ENCODE measurements at places on chromosomes 2 and 18.

DNA sequence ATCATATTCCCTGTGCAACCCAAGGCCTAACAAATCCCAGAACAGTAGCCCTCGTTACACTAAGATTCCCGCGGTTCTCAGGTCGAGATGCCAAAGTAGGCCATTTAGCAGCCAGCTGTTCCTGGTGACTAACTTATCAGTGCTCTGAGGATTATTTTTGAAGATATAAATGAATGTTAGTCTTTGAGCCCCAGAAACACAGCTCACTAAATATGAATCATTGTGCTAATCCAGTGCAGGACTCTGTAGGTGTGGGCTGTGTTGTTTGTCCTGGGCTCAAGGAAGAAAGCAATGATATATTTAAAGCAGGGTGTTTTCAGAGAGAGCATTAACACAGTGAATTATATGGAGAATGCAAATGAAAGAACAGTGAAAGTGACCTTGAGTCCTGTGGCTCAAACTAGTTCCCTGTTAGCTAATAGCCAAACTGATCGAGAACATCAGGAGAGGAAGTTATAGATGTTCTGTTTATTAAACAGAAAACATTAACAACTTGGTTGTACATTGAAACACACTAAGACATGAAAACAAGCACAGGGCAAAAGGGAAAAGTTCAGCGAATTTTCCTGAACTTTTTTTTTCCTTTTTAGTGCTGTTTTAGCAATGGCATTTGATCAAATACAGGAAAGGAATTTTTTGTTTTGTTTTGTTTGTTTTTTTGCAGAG lies 228.3 kb downstream of the RNF152 start:
- no peak for DNase-seq

DNA sequence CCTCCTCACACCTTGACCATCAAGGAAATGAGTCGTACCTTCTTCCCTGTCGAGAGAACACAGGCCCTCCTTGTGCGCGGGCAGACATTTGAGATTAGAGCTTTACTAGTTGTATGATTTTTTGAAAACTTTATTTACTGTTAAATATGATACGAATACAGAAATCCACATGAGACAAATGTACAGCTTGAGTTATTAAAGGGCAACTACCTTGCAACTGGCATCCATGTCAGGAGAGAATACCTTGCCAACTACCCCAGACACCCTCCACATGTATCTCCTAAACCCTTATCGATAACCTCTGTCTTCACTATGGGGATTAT lies 28.3 kb downstream of the KLHL23 start:
- no peak for DNase-seq

GRCh38 chr2:241654551-241654950 lies 17.1 kb downstream of the ATG4B start:
- no peak for DNase-seq

DNA sequence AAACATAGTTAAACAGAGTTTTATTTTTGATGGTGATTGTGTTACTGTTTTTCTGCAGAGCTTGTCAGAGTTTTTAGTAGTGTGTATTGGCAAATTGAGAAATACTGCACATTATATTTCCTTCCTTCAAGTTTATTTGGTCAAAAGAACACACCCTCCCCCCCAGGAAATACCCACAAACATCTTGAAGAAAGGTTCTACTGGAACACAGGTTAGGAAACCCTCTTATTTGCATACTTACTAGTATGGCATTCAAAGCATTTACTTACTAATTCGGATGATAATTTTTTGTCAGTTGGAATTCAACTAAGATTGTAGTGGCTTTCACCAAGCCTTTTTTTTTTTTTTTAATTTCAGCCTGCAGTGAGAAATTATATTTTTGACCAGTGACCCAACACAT lies 9.1 kb downstream of the CAB39 start:
- DNase-seq, result no peak

DNA sequence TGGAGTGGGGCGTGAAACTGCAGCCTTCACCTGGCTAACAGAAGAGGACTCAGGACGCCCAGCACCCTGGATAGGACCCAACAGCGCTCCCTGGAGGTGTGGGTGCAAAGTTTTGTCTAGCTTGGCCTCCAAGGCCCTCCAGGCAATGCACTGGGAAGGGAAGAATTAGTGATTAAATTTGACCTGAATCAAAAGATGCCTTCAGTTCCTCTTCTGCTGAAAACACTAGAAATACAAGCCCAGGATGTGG lies 779 bp upstream of the TRIB2 start:
- peak; percentile 88 for DNase-seq

DNA sequence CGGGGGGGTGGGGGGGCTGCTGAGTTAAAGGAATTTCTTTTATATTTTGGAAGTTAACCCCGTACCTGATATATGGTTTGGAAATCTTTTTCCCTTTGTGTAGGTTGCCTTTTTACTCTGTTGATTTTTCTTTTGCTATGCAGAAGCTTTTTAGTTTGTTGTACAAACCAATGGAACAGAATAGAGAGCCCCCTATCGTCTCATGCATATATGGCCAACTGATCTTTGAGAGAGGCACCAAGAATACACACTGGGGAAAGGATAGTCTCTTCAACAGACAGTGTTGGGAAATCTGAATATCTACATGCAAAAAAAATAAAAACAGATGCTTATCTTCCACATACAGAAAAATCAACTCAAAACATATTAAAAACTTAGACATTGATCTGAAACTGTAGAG lies 647.8 kb upstream of the KLHL29 start:
- no peak for DNase-seq

DNA sequence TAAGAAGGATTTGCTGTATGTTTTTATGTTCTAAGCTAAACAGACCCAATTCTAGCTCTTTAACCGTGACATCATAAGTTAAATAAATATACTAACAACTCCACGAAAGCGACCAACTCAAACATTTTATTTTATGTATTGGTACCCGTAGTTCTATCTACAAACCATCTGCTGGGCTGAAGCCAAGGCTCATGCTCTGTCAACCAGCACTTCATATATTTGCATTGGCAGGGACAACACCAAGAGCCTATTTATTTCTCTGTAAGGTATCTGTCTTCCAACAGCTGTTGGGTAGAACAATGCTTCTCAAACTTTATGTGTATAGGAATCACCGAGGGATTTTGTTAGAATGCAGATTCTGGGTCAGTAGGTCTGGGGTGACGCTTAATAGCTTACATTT lies 64.5 kb downstream of the PID1 start:
- no peak for DNase-seq

- DNase-seq, result no peak
Measured at GRCh38 chr2:36664696-36665076, 31.8 kb upstream of the VIT start.

DNA sequence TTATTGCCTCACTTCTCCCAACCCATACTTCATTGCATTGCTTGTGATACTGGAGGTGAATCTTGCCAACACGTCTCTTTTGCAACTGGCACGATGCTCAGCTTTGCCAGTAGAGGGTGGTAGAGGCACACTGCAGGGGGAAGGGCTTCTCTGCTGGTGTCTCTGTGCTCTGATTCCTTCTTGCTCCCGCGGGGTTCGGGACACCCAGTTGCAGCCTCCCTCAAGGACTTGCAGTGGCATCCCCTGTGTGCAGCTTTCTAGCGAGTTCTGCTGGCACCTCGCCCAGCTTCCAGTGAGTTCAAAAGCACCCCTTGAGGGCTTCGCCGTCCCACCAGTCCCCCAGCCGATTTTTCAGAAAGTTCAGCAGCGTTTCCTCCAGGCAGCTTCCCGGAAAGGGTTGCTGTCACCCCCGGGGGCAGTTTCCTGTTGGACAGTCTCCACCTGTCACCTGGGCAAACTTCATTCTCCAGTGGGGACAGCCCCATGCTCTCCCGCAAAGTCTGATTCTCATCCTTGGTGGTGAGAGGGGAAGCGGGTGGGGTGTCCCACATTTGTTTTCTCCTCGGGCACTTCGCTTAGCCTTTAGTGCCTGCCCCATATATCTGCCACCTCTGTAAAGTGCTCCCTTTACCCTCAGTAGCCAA lies 35.4 kb upstream of the EN1 start:
- DNase-seq, result peak; percentile 61

GRCh38 chr2:221775096-221775495 lies 203.0 kb upstream of the EPHA4 start:
- DNase-seq, result no peak

DNA sequence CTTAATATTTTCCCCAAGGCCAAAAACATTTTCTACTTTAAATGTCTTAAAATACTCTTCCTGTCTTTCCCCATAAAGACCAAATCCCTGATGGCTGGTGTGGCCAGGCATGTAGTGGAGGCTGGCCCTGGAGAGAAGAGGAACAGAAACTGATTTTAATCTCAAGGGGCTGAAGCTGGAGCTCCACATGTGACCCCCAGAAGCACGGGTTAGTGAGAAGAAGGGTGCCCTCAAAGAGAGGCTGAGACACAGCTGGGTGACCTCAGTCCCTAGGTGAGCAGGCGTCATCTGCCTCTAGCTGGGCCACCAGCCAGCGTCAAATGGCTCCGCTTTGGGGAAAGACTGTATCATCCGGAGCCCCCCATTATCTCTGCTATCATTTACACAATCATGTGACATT lies 19.3 kb upstream of the TMEM18 start:
- no peak for DNase-seq

- DNase-seq, result no peak
Measured at GRCh38 chr2:119782308-119783027, 22.7 kb downstream of the PTPN4 start.

DNA sequence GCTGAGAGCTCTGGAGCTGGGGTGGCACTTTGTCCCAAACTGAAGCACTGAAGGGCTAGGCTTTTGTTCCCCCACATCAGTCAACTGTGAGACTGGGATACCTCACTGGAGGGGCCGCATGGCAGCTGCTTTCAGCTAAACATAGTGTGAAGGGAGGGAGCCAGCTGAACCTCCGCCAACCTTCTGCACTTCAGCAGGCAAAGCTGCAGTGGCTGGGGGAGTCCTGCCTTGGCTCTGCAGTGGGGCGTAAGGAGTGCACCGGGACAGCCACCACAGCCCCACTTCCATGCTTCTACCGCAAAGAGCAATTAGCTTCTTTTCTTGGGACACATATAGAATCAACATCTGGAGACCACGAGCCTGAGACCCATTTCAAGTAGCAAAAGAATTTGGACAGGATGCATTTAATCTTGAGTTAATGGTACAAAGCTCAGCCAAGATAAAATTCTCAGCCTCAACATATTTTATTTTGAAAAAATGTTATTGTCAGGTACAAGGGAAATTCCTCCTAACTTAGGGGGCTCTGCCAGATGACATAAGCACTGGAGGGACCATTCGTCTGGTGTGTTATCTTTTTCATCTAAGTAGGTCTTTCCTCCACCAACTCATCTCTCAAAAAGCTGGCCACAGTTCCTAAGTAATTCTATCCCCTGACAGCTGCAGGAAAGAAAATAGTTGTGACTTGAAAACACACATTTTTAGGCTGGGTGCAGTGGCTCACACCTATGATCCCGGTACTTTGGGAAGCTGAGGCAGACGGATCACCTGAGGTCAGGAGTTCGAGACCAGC lies 25.6 kb upstream of the MYCN start:
- no peak for DNase-seq

DNA sequence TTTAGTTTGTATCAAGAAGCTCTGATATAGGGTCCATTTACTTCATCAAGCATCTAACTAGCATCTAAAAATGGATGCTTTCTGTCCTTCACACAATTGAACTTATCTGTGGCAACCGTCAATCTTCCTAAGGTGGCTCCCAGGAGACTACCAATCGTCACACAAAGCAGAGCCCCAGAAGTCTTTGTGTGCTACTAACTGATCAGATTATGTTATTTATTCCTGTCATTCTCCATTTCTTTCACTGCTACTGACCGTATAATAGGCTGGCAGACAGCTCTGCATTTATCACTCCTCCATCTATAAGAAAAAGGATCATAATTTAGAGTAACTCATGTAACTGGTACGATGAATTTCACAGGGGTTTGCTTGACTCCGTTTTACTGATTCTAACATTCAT lies 585.0 kb upstream of the NXPH2 start:
- DNase-seq, result no peak

- DNase-seq, result no peak
Measured at GRCh38 chr2:30691948-30692828, 115.1 kb downstream of the CAPN13 start.

DNA sequence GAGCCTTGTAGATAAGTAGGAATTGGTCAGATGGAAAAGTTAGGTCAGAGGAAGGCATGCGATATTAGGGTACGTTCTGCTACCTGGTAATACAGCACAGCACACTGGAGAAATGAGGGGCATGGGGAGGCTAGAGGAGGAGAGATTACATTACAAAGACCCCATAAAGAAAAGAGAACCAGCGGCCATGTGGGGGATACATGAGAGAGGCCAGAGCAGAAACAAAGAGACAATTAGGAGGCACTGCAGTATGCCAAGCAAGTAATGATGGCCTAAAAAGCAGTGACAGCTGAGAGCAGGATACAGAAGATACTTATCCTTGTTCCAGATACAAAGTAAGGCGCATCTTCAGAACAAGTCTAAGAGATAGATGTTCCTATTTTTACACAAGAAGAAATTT lies 40.0 kb downstream of the TXNL1 start:
- no peak for DNase-seq

DNA sequence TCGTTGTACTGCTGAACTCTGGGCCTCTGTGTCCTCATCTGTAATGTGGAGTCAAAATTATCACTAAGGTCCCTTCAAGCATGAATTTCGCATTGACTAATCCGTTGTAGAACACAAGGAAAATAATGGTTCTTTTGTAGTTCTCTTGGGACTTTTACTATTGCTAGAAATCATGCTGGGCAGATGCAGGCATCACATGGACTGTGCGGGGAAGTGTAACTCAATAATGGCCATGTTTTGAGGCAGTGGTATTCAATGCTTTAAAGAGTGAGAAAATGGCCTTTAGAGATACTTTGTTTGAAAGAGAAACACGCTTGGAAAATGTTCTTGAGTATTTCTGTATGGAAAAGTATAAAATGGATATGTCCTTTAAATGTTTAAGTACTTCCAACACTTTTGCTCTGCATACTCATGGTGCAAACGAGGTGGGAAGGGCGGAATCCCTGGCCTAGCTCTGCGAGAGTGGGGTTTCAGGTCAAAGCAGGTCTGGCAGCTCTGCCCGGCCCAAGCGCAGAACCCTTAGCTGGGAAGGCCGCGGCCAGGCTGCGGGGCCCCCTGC lies 117.3 kb upstream of the MSTN start:
- DNase-seq, result no peak

- DNase-seq, result no peak
Measured at GRCh38 chr18:51339856-51340255, 142.4 kb upstream of the MEX3C start.

DNA sequence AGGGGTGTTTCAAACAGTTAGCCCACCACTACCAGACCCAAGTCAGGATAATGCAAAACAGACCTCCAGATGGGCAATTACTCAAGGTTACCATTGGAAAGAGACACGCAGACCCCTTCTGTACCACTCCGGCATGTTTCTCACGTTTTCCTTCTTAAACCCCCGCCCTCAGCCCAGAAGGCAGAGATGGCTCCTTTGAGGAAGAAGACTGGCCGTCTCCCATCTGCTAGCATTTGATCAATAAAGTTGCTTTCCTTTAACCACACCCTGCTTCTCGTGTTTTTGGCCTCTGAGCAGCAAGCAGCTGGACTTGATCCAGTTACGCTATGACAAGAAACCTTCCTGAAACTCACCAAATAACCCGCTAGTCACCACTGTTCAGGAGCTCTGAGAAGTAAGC lies 1012.4 kb upstream of the GYPC start:
- DNase-seq, result no peak
